ENCODE measurements at places on chromosomes 7 and 10.

DNA sequence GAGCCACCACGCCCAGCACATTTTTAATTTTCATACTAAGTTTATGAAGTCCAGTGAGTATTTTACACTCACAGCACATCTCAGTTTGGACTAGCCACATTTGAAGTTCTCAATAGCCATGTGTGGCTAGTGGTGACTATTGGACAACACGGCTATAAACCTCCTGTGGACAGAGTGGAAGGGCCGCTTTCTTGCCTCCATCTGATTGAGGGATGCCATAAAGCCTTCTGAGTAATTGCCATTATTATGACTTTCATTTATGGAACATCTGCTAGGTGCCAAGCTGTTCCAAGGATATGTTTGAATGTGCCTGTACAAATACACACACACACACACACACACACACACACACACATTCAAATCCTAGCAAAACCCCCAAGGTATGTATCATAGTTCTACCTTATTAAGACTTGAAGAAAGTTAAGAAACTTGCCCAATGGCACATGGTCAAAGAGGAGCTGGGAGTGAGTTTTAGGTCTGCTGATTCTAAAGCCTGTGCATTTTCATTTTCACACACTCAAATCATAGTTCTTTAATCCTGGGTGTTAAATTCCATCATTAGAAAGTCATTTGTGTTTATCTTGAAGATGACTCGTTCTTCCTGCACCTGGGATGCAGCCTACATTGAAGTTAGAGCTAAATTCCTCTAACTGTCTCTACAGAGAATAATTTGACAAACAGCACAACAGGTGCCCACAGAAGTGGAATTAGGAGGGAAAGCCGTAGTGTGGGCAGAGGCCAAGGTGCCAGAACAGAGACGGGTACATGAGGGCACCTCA is 143.3 kb downstream of the PKD1L1 start:
- no peak for DNase-seq

GRCh38 chr7:120738816-120739215 is 119.1 kb downstream of the TSPAN12 start:
- no peak for DNase-seq

GRCh38 chr7:15245831-15246230 is 316.0 kb downstream of the AGMO start:
- DNase-seq, result no peak

DNA sequence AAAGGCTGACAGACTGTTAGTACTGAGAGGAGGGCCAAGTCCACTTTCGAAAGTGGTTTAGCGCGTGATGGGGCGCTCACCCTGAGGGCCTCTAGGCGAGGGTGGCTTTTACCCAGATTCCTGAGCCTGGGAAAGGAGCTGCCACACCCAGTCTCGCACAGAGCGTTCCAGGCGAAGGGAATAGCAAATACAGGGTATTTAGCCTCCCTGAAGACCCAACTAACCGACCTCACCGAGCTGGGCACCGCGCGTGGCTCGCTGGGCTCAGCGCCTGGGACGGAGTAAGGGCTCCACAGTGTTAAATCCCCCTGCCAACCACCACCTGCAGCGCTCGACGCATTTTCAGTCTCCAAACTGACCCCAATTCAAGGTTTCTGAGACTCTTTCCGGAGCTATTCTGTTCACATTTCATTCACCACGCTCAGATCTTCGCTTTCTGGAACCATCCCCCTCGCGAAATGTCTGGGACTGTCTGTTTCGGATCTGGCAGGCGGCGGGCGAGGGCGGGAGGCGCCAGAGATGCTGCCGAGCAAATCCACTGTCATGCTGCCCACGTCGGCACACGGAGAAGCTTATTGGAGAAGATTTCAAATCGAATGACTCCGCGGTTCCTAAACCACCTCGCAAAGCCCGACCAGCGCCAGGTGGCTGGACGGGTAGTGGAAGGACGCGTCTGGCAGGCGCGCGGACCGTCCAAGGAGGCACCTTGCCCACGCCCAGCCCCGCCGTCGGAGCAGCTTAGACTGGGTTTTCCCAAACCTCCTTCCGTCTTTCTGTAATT is 1.4 kb upstream of the OSBPL3 start:
- no peak for DNase-seq

DNA sequence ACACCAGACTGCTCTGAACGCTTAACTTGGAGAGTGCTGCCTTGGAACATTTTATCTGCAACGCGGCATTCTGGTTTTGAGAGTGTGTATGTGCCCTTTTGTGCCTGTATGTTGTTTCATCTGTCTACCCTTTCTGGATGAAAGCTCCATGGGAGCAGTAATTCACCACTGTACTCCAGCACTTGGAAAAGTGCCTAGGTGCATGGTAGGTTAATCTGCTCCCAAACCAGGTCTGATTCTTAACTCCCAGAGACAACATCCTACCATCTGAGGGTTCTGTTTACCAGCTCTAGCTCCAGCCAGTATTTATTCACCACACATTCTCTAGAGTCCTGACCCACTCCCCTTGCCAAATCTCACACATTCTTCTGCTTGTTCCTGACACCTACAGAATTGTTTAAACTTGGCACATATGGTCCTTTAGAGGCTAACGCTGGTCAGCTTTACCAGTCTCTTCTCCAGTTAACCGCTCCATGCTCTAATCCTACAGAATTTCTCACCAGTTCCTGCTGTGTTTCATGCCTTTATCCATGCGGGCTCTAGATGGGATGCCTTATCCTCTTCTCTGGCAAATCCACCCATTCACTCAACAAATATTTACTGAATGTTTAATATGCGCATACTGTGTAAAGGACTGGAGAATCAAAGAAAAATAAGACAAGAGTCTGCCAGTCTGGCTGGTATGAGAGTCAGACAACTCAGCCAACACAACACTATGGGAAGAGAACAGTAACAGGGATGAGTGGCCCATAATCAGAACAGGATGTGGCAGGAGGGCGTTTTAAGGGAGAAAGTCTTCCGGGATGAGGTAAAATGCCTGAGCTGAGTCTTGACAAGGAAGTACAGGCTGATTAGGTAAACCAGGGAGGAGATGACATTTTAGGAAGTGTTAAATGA is 46.3 kb downstream of the MTPN start:
- DNase-seq, result peak; percentile 78

DNA sequence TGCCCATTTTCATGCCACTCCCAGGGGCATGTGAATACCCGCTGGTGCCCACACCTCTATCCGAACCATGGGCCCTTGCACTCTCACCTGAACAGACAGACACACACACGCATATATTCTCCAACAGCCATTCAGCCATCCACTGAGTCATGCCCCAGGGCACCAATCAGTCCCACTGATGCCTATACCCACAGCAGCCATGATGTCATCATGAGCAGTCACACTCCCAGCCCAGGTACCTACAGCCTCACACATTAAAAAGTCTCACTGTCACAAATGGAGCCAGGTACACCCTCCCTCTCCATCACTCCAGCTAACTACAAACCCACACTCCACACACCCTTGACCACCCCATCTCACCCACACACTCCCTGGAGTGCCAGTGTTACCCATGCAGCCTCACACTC is 12.2 kb downstream of the VSIR start:
- DNase-seq, result no peak

- DNase-seq, result no peak
These were observed 462.8 kb downstream of the ATRNL1 start for GRCh38 chr10:115555887-115556402.

GRCh38 chr7:107920048-107920772 is 29.2 kb downstream of the DLD start:
- no peak for DNase-seq

GRCh38 chr10:34670081-34670480 is 145.0 kb downstream of the PARD3 start:
- DNase-seq, result no peak

GRCh38 chr7:77727936-77728701 is 31.9 kb downstream of the RSBN1L start:
- DNase-seq, result peak; percentile 50

DNA sequence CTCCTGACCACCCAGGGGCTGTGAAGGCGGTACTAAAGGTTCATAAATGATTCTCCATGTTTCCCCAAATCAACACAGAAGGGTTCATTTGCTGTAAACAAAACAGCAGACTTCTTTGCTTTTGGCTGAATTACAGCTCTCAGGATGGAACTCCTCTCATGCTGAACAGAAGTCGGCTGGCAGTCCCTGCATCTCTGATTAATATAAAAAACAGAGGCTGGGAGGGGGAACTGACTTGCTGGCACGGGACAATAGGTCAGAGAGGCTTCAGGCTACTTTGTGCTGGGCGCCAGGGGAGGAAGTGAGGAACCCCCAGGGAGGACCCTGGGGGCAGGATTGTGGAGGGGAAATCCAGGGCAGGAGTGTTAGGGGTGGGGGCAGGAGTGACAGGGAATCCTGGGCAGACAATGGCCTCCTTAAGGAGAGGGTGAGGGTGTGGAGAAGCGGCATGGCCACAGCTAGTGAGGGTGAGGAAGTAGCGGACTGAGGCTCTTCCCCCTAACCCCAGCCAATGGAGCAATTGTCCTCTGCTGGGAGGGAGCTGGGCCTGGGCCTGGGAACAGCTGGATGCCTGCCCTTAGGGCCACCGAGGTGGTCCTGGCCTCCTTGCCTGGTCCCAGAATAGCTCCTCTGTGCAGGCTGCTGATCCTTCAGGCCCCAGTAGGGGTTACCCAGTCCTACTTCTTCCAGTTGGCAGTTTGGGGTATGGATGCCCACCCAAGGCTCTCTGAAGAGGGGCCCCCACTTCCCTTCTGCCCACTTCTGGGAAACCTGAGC is 9.2 kb upstream of the SFRP5 start:
- DNase-seq, result no peak

- no peak for DNase-seq
These were observed 26.5 kb downstream of the NDUFB2 start for GRCh38 chr7:140723006-140723405.

DNA sequence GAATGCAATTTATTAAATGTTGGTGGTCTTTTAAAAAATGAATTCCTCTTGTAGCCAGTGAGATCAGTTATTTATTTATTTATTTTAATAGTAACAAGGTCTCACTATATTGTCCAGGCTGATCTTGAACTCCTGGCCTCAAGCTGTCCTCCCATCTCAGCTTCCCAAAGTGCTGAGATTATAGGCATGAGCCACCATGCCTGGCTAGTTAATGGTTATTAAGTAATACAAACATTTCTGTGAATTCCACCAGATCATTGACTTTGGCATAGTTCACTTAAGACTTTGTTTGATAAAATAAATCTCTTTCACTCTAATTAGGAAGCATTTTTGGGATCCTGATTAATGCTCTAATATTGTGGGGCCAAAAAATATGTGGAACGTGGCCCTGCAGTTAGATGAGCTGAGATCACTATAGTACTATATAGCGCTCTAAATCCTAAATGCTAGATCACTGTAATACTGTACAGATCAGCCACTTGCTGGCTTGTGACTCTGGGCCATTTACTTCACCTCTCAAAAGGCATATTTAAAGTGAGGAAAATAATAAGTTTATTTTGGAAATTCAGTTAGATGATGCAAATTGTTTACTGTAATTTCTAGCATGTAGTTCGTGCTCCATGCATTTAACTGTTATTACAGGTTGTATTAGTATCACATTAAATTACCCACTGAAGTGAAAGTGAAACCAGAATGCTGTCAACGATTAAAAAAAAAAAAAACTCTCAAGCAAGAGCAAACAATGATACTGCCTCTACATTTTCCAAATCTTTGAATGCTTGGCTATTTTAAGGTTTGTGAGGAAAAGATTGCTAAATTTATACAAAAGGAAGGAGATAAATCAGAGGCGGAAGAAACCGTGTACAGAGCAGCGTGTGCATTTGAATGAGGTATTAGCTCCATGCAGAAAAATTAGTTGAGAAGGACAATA is 15.9 kb upstream of the FAS start:
- DNase-seq, result no peak

DNA sequence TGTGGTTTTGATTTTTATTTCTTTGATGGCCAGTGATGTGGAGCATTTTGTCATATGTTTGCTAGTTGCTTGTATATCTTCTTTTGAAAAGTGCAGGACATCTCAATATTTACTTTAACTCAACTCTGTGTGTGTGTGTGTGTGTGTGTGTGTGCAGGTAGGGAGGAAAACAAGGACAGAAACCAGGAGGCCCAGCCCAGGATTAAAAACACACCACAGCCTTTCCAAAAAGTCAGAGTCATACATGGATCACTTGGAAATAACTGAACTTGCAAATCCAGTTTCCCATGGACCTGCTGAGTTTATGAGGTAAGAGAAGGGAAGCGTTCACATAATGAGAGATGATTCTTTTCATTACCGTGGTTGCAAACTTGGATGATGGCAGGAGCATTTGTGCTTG is 189.9 kb upstream of the LYZL1 start:
- DNase-seq, result no peak

GRCh38 chr7:18619311-18619710 is 123.8 kb downstream of the HDAC9 start:
- no peak for DNase-seq

- no peak for DNase-seq
These were observed 16.3 kb downstream of the SEPTIN7 start for GRCh38 chr7:35817181-35817580.

- DNase-seq, result no peak
These were observed 377.6 kb upstream of the MYO3A start for GRCh38 chr10:25556457-25556856.

GRCh38 chr7:152383341-152384234 is 52.2 kb downstream of the KMT2C start:
- DNase-seq, result no peak

GRCh38 chr10:97542169-97543024 is 30.2 kb upstream of the ANKRD2 start:
- DNase-seq, result no peak
